T-helper 17 cell (primary cell): ENCODE measurements at places on chromosomes 4 and X. TPM values are rescaled to one million over a fixed set of nuclear protein-coding genes. Genes with fewer than 3 reads are reported as not detected.

Gene TAPT1
- 71.3 TPM for total RNA-seq

- DNase-seq: no peak
These were observed 32.1 kb downstream of the TAPT1 start for GRCh38 chr4:16194214-16194613.

DNA sequence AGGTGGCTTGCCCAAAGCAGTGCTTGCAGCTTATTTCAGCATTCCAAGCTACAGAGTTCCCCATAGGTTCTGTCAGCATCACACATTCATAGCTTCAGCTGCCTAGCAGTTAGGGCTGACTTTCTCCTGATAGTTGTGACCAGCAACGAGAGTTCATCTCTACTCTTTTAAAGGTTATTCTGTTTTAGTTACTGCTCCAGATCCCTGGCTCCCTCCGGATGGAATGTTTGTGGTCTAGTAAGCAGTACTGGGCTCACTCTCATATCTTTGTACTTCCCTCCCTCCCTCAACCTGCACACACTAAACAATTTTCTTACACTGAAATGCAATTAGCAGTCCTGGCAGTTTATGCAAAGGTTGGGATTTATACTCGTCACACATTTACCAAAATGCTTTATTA lies 43.9 kb downstream of the PTTG2 start:
- DNase-seq: no peak

GRCh38 chr4:52638717-52639116 lies 20.4 kb downstream of the USP46 start:
- DNase-seq: no peak
